NCI-H82 (cell line): ENCODE measurements at places on chromosomes 1 and 21.

DNA sequence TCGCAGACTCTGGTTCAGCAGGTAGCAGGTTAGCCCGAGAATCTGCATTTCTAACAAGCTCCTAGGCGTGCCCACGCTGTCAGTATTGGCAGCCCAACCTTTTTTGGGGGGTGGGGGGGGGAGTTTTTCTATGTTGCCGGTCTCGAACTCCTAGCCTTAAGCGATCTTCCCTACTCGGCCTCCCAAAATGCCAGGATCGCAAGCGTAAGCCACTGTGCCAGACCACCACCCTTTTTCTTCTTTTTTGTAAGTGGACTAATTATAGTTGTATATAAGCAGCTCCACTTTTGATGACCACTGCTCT is 480 bp upstream of the MIS18A start:
- no peak for DNase-seq

- no peak for DNase-seq
Measured at GRCh38 chr1:169117599-169117998, 11.1 kb downstream of the ATP1B1 start.

DNA sequence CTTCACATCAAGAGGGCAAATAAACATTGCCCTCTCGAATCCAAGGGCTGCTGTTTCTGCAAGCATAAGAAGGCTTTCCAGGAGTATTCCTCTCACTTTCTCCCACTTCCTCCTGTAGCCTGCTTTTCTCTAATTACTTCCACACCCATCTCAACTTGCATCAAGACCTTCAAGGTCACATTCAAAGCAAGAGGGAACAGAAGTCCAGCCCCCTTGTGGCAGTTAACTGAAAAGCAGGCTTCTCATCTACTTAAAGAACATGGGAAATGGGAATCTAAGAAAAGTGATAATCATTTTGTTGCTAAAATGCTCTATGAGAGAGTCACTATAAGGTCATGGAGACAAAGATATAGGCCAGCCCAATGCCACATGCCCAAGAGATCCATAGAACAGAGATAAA is 874.4 kb downstream of the KCNT2 start:
- DNase-seq: peak; percentile 59

GRCh38 chr1:59947047-59947938 is 20.7 kb upstream of the CYP2J2 start:
- peak; percentile 84 for DNase-seq

DNA sequence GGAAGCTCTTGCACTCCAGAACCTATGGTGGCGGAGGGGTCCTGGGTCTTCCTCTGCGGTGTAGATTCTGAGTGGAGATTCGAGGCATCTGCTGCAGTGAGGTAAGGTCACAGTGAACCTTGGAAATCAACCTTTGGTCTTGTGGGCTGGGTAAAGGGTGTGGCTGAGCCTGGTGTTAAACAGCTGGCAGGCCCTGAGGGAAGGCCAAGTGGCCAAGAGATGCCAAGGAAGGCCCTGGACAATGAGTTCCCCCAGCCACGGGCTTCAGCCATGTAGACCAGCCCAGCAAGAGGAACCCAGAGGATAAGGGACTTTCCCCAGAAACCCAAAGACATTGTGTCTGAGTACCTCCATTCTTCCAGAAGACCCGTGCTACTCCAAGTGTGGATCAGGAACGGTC is 137.2 kb upstream of the ETS2 start:
- DNase-seq: no peak
